ENCODE measurements at places on chromosomes 12 and 14. TPM values are rescaled to one million over a fixed set of nuclear protein-coding genes. Genes with fewer than 3 reads are reported as not detected.
A peak's percentile ranks its signal among the peaks of the same experiment; 100 is the strongest.

- DNase-seq: no peak
Measured at GRCh38 chr12:14399871-14400270, 34.4 kb downstream of the ATF7IP start.

DNA sequence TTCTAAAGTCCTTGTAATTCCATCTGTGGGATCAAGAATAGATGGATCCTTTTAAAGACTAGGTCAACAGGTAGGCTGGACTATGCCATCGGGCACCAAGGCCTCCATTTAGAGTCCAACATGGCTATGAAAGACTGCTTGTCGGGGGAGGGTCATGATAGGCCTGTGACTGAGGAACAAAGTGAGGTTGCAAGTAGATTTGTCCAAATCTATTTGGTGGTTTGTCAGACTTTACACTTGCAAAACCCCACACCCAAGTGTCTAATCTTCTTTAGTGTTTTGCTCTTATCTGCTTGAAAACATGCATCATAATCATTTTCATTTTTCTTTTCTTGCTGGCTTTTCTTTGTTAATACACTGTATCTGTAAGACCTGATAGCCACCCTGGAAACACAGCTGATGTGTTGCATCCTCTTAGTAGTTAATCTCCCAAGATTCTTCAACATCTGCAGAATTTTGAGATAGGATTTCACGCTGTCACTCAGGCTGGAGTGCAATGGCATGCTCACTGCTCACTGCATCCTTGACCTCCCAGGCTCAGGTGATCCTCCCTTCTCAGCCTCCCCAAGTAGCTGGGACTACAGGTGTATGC, 50.3 kb downstream of the TDP1 start:
- no peak for DNase-seq

DNA sequence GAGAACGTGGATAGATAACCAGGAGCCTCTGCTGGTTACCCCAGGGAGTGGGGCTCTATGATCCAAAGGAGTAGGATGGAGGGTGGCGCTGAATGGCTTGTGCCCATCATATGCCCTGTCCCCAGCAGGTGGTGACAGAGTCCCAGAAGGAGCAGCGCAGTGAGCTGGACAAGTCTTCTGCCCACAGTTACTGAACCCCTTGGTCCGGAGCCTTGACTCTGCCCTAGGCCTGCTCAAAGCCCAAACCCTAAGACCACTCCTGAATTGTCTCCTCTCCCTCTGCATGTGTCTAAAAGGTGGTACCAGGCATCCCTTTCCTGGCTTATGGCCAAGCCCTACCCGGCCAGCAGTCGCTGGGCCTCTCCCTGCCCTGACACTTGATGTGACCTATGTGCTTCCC, 3.2 kb downstream of the PRPH start:
- no peak for DNase-seq

DNA sequence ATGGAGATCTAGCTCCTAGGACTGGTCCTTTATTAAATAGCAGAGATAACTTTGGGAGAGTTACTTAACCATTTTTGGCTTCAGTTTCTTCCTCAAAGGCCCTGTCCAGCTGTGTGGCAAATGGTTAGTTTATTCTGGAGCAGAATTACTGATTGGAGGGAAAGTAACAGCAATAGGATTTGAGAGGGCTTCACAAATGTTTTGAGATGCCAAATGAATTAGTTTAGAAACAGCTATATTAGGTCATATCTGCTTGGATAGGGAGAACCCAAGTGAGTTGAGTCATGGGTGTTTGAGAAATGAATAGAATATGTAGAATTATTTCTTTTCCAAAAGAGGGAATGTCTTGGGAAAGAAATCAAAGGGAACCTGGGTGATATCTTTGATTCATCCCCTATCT, 17.5 kb downstream of the RASSF3 start:
- DNase-seq: no peak

- no peak for DNase-seq
Measured at GRCh38 chr14:97838986-97839385, 1041.8 kb downstream of the VRK1 start.

DNA sequence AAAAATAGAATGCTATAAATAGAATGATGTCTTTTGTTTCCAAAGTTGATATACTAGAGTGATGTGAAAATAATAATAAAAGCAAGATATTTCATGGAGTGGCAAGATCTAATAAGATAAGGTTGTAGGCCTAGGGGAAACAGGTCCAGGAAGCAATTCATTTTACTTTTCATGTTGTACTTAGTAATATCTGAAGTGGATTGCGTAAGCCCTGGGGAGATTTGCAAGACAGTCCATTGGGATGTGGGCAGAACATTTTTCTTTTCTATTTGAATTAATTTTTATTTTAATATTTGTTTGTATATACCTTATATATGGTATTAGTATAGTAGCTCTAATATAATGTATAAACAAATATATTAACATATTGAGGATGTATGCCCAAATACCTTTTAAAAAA, 7.5 kb downstream of the NUBPL start:
- DNase-seq: no peak

GRCh38 chr14:89166633-89167032, 250.4 kb downstream of the FOXN3 start:
- no peak for DNase-seq

GRCh38 chr14:61255968-61256367, 25.2 kb downstream of the TMEM30B start:
- no peak for DNase-seq

- DNase-seq: no peak
Measured at GRCh38 chr12:82510386-82510785, 152.1 kb downstream of the METTL25 start.

LRRC23 gene
- 19.9 TPM for polyA plus RNA-seq

DNA sequence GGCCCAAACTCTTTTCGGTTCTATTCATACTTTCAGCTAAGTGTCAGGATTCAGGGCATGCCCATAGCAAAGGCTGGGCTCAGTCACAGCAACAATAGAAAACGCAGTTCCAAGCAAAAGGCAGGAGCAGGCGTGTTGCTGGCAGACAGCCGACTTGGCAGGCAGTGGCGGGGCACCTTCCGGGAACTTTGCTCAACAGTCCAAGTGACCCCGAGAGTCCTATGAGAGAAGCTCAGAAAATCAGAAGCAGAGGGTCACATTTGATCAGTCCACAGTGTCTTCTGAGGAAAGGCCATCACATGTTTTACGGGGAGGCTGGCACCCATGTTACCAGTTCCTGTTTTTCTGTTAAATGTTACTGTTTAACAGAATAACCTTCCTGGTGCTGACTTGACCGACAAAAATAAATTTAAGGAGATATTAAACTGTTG, 115.0 kb downstream of the DACT1 start:
- DNase-seq: peak; percentile 55

MAX gene
- polyA plus RNA-seq: 62.0 TPM

- DNase-seq: no peak
Measured at GRCh38 chr12:104719700-104720338, 238.3 kb downstream of the SLC41A2 start.

- no peak for DNase-seq
Measured at GRCh38 chr14:43169722-43170121, 1337.4 kb downstream of the FSCB start.

ARG2 gene
- 11.3 TPM for polyA plus RNA-seq

MUCL1 gene
- not detected for polyA plus RNA-seq

TOMM20L gene
- 1.4 TPM for polyA plus RNA-seq

- no peak for DNase-seq
Measured at GRCh38 chr14:61246721-61247120, 34.4 kb downstream of the TMEM30B start.

DNA sequence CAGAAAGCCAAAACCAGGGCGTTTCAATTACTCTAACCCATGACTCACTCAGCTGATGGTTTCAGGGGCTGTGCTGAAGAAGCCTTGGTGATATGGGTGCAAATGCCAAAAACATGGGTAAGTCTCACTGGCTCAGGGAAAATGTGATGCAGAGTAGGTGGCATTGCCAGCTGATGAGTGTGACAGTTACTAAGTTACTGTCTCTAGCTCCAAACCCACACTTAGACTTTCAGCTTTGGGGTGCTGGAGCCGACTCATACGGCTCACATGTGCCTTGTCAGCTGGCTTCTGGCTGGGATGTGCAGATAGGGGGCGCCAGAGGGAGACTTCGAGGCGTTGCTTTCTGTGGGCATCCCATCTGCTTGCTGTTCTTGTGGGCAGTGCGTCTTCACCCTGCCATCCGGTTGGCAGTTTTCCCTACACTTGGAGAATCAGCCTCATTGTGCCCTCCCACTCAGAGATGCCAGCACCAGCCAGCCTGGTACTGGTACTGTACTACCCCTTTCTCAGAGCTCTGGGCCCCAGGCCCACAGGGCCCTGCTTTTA, 11.1 kb upstream of the KRT7 start:
- no peak for DNase-seq

SLC8A3 gene
- 0.24 TPM for polyA plus RNA-seq

DNA sequence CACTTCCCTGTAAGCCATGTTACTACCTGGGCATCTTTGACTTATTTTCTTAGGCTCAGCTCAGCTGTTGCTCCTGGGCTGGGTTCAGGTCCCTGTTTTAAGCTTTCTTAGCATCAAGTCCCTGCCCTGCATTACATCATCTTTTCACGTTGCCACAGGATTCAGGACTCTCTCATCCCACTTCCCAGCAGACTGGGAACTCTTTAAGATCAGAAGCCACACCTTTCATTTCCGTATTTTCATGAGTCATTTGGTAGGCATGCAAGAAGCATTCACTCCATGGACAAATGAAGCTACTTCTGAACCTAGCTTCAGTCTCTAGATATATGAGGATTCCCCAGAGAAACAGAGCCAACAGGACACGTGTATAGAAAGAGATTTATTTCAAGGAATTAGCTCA, 726.8 kb downstream of the VRK1 start:
- DNase-seq: no peak

DNA sequence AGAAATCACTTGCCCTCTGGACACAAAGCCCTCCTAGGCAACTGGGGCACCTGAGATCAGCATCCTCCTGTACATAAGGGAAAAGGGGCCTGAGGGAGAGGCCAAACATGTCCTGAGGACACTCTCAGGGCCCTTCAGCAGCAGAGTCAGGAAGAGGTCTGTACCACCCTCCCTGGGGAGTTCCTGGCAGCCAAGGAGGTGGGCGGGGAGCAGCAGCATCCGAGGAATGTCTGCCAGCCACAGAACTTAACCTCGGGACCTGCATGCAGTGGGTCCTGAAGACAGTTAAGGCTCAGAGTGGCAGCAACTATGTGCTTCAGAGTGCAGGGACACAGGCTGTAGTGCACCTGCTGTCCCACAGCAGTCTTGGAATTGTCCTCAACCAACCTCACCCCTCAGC, 62.1 kb downstream of the SPTB start:
- no peak for DNase-seq

- DNase-seq: no peak
Measured at GRCh38 chr14:85057221-85057620, 472.7 kb upstream of the FLRT2 start.

DNA sequence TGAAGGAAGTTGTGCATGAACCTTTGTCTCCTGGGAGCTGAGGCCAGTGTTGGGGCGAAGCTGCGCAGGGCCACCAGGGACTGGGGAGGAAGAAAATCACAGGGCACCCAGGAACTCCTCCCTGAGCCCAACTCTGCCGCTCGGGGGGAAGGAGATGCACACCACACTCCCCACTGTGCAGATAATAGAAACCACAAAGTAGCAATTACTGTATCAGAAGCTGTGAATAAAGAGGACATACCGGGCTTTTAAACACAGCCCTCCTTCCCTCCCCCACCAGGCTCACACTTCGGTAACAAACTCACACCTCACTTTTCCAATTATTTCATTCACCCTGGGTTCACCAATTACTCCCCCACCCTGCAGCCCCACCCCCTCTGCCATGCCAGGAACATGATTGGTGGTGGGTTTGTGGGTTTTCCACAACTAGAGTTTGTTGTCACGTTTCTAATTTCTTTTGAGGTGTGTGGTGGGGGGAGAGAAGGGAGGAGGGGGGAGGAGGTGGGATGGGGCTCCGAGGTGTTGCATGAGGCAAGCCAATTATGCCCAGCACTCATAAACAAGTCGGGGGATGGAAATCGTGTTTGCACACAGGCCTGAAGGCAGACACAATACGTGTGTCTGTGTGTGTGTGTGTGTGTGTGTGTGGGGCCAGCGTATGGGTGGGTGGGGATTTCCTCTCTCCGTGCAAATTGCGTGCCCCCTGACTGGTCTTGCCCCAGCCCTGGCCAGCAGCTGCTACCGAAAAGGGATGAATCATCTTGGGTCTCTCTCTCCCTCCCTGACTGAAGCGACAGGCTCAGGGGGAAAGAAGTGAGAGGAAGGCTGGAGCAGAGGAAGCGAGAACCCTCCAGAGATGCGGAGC, 103.3 kb downstream of the RBM19 start:
- no peak for DNase-seq

CMKLR1 gene
- polyA plus RNA-seq: 5.4 TPM

- no peak for DNase-seq
Measured at GRCh38 chr14:30520536-30520935, 38.4 kb upstream of the G2E3 start.

- DNase-seq: no peak
Measured at GRCh38 chr12:34604631-34605509, 582.6 kb downstream of the ALG10 start.

GRCh38 chr14:60175255-60175902, 10.2 kb upstream of the DHRS7 start:
- DNase-seq: no peak

GRCh38 chr14:90846511-90846910, 30.3 kb upstream of the TTC7B start:
- DNase-seq: no peak

KRT85 gene
- polyA plus RNA-seq: not detected

GRCh38 chr12:40802656-40803055, 110.4 kb downstream of the CNTN1 start:
- DNase-seq: no peak

GPR135 gene
- 3.7 TPM for polyA plus RNA-seq

SYCP3 gene
- polyA plus RNA-seq: 0.37 TPM

GRCh38 chr12:83954956-83955601, 957.5 kb downstream of the SLC6A15 start:
- no peak for DNase-seq

- DNase-seq: no peak
Measured at GRCh38 chr14:95071649-95072280, 85.6 kb downstream of the DICER1 start.

CARMIL3 gene
- polyA plus RNA-seq: 2.3 TPM

DDX24 gene
- polyA plus RNA-seq: 154 TPM

GRCh38 chr12:58347188-58347587, 405.8 kb downstream of the ATP23 start:
- no peak for DNase-seq

DNA sequence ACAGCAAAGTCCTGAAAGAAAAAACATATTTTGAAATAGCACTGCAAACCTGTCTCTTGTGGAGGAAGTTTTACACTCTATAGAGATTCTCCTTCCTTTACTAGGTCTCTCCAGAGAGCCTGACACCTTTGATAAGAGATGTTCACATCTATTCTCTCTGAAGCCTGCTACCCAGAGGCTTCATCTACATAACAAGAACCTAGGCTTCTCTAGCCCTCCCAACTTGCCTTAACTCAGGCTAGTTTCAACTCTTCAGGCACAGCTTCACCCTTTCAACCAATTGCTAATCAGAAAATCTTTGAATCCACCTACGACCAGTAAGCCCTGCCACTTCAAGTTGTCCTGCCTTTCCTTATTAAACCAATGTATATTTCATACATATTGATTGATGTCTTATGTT, 60.6 kb downstream of the IFNG start:
- no peak for DNase-seq

DNA sequence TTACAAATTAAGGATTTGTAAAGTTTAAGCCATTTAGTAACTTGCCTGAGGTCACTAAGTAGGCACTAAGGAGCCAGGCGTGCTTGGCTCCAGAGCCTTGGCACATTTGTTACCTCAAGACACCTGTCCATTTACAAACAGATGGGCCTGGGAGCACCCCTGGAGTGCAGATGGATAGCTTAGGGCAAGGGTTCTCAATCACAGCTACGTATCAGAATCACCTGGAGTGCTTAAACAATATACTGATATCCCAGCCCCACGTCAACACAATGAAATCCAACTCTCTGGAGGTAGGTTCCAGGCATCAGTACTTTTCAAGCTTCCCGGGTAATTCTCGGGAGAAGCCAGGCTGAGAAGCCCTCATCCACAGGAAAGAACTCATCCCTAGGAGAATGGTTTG, 45.4 kb downstream of the SLC8A3 start:
- no peak for DNase-seq
